ENCODE measurements at places on chromosomes 5 and 9. TPM values are rescaled to one million over a fixed set of nuclear protein-coding genes. Genes with fewer than 3 reads are reported as not detected.
A peak's percentile ranks its signal among the peaks of the same experiment; 100 is the strongest.

DNA sequence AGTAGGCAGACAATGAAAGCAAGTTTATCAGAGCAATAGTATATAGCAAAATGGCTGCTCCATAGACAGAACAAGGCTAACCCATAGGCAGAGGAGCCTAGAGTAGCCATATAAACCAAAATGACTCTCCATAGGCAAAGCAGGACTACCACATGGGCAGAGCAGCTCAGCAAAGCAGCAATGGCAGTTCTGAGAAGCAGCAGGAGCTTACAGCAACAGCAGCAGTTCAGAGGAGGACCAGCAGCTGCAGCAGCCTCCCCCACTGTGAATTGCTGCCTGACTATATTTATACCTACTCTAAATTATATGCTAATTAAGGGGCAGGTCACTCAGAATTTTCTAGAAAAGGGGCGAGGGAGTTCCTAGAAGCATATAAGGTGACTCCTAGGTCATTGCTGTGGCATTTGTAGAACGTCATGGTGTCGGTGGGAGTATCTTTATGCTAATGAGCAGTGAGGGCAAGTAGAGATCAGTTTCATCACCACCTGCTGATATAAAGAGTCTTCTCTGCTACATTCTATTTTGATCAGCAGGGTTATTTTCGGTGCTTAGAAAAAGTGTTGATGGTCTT is 1115.5 kb downstream of the DTWD2 start:
- no peak for DNase-seq

GRCh38 chr5:108276187-108277050 is 105.5 kb downstream of the FBXL17 start:
- no peak for DNase-seq

- DNase-seq = peak; percentile 3
Measured at GRCh38 chr5:11234501-11234911, 473.5 kb upstream of the DAP start.

Gene RUSC2
- total RNA-seq = 24.3 TPM

GRCh38 chr9:105393576-105394344 is 54.1 kb upstream of the FSD1L start:
- DNase-seq = no peak

DNA sequence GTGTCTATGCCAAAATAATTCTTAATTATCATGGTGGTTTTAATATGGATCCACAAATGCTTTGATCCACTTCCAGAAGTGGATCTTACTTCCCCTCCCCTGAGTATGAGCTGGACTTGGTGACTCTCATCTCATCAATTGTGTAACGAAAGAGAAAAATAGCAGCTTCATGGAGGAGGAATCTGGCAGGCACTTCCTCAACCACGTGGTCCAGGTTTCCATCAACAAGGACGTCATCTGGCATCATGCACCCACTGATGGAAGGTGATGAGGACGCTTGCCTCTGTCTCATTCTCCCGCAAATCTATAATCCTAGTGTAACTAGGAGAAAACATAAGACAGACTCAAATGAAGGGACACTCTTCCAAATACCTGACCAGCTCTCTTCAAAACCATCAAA is 54.6 kb upstream of the S1PR3 start:
- no peak for DNase-seq

DNA sequence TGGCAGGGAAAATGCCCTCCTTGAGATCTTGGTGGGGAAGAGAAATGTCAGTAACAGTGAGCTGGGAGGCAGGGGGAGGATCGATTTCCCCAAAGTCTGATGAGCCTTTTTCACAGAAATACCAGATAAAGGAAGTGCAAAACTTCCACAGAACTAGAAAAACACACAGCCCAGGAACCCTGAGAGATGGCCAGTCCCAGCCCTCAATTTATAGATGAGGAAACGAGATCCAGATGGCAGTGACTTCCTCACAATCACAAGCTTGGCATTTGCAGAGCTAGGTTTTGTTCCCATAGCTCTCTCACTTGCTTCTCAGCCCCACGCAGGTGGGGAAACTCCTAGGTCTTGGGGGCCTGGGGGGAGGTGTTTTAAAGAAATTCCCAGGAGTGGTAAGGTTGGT is 3.8 kb upstream of the GGTA1 start:
- no peak for DNase-seq

GRCh38 chr9:93680443-93681268 is 104.3 kb downstream of the PHF2 start:
- DNase-seq = no peak

Gene SHOC1
- 0.02 TPM for total RNA-seq

Gene GABRG2
- not detected for total RNA-seq

DNA sequence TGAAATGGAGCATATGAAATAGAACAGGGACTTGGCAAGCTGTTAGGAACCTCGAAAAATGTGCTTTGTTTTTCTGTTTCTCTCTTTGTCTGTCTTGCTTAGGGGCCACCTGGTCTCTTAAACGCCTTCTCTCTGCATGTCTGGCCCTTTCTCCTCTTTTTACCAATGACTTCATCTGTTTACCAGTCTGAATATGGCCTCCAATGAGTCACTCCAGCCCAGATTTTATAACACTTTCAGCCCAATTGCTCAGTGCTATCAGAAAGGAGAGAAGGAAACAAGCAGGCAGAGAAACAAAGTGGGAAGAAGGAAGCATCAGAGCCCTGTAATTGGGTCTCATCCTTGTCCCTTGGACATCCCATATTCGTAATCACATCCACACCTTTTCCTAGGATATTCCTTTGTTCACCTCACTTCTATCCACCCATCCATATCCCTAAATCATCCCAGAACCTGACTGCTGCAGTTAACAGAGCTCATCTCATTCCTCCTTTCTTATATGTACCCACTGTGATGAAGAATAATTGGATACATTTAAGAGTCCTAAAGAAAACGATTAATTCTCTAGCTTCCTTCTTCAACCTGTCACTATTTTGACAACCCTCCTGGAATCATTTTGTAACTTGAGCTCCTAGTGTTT is 151.8 kb upstream of the GPR151 start:
- peak; percentile 70 for DNase-seq

- no peak for DNase-seq
Measured at GRCh38 chr5:67123819-67124218, 72.8 kb downstream of the CD180 start.

DNA sequence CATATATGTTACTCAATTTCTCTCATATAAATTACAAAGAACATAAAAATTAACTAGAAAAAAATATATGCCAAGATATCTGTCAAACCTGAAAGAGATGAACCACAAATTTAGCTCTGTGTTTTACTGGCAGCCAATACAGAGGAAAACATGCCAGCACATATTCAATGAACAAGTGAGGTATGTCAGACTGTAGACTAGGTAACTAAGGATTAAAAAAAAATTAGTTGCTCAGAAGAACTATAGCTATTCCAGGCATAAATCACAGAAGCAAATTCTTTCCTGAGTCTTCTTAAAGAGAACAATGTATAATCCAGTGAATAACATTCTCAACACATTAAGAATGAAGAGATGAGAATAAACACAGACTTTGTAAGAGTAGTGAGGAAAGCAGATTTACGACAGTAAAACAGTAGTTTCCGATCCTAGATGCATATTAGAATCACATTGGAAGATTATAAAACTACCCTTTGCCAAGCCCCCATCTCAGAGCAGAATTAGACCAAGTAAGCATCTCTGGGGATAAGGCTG is 20.6 kb upstream of the CAAP1 start:
- no peak for DNase-seq

- peak; percentile 51 for DNase-seq
Measured at GRCh38 chr9:90943341-90943740, 141.7 kb downstream of the SYK start.

DNA sequence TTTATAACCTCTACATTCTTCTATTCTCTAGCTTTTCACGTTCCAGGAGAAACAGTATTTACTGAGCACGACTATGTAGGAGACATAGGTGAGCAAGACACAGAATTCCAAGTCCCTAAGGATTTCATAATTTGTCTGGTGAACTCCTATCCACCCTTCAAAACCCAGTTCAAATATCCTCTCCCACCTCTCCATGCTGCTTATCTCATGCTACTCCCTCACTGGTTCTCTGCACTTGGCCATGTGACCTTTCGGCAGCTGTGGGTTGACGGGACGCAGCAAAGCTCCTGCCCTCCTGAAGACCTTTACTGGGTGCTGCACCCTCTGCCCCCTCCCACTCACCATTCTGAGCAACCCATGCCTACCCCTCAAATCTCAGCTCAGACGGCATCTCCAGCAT is 173.2 kb downstream of the RGS3 start:
- DNase-seq = no peak

GRCh38 chr5:95939465-95939864 is 22.2 kb downstream of the ELL2 start:
- DNase-seq = no peak

Gene ZFP62
- total RNA-seq = 8.4 TPM

Gene MTX3
- 10.8 TPM for total RNA-seq

GRCh38 chr5:177096162-177097015 is 9.7 kb downstream of the FGFR4 start:
- no peak for DNase-seq

DNA sequence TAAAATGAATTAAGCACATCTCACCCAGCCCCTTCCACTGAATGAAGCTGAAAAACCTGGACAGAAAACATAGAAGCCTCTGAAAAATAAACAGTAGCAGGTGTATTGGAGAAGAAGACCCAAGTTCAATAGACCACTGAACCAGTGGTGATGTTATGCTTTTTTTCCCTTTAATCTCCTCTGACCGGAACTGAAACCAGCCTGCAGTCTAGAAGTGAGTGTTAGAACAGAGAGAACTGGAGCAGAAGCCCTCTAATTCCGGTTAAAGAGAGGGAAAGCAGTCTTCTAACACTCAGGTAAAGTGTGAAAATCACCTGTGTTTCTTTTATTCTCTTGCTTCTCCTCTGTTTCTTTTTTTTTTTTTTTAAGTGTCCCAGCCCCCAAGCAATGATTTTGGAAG is 83.5 kb upstream of the CCL21 start:
- DNase-seq = no peak

- peak; percentile 57 for DNase-seq
Measured at GRCh38 chr5:56637321-56637920, 177.9 kb upstream of the MAP3K1 start.

- no peak for DNase-seq
Measured at GRCh38 chr9:107870221-107870620, 380.7 kb upstream of the KLF4 start.

- no peak for DNase-seq
Measured at GRCh38 chr9:121691890-121692289, 40.5 kb downstream of the DAB2IP start.

Gene TYRP1
- total RNA-seq = 13.4 TPM

Gene GPR151
- total RNA-seq = not detected

GRCh38 chr5:145680767-145681166 is 154.4 kb downstream of the PRELID2 start:
- no peak for DNase-seq
